ENCODE measurements at places on chromosomes 7 and 10.

DNA sequence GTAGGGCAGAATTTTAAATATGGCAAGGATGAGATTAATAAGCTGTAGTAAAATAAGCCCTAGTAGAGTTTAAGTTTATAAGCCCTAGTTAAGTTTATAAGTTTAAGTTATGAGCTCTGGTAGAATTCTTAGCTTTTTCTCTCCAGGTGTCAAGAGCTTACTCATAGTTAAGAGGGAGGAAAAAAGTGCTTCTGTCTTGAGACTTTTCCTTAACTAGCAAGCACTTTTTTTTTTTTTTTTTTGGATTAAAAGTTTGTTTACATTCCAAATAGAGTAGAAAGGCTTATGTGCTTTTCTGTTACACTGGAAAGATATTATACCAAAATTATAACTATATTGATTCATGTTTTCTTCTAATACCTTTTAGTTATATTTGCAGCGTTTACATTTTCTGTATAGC, 25.5 kb upstream of the MPP7 start:
- no peak for DNase-seq

DNA sequence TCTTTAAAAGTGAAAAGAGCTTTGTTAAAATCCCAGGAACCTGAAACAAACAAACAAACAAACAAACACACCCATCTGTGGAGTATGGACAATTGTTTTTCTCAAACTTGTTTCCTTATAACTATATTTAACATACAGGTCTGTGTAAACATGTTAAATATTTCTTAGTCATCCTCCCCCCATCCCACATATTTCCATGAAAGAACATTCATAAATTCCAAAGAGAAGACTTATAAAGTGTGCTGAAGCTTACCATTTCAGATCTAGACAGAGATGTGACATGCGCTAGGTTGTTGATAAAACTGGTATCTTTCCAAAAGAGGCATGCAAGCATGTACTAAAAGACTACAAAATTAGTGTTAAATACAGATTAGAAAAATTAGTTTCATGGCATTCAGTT, 6.5 kb downstream of the FKBP14 start:
- no peak for DNase-seq

DNA sequence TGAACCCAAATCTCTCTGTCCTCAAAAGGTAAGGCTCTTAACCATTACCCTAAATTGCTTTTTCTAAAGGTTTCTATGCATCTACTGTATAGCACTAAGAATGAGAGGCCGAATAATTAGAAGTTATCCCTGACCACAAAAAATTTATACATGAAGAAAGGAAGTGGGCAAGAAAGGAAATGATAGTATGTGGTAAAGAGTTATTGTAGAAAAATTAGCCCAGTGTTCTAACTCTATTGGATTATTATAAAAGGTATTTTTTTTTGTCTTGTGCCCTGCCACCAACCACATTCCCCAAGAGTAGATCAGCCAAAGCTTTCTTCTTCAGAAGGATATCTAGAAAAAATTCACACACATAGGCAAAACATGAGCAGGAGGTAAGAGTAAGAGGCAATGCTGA, 45.4 kb downstream of the DKK1 start:
- no peak for DNase-seq

- no peak for DNase-seq
These were observed 274.0 kb upstream of the GALNT17 start for GRCh38 chr7:70857793-70858545.

- DNase-seq, result no peak
These were observed 15.1 kb downstream of the CPA1 start for GRCh38 chr7:130395421-130395820.

DNA sequence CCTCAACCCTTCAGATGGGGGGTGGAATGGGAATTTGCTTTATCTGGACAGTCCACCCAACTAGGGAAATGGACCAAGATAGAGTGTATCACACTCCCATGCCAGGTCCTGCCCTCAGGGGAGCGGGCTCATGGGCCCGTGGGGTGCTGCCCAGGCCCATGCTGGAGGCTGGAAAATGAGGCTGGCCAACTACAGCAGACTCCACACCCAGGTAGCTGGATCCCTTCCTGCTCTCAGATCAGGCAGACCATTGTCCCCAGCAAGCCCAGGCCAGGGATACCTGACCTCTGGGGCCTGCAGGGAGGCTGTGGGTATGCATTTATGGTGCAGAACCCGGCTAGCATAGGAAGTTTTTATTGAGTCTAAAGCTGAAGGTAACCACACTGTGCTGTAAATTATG, 162.4 kb downstream of the TCERG1L start:
- DNase-seq, result no peak

DNA sequence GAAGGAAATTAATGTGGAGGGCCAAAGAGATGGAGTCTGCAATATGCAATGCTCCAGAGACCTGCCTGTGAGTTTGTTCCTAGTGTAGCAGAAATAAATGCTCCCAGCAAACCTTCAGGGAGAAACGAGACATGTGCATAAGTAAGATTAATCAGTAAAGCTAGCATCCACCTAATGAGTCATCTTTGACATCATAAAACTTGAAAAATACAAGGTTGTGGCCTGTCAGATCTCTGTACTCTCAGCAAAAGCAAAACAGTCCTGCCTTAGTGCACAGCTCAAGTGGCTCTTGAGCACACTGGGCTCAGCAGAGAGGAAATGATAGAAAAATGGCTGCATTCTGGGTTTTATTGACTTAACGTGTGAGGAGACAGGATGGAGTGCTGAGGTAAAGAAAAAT, 32.5 kb upstream of the ERCC6 start:
- DNase-seq, result no peak

DNA sequence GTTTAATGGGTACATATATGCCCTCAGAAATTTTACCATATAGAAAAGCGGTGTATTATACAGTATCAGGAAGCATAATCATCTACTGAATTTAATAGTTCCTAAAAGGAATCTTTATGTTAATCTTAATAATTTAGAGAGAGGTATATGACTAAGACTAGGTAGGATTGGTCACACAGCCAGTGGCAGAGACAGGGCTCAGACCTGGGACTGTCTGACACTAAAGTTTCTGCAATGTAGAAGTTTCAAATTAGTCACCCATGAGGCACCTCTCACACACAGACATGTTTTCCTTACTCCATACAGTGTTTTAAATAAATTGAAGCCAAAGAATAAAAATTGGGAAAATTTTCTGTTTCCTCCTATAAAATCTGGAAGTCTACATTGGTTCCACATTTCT, 72.8 kb upstream of the ADRA2A start:
- DNase-seq, result no peak

GRCh38 chr7:122364761-122365280, 60.3 kb upstream of the FEZF1 start:
- DNase-seq, result no peak

DNA sequence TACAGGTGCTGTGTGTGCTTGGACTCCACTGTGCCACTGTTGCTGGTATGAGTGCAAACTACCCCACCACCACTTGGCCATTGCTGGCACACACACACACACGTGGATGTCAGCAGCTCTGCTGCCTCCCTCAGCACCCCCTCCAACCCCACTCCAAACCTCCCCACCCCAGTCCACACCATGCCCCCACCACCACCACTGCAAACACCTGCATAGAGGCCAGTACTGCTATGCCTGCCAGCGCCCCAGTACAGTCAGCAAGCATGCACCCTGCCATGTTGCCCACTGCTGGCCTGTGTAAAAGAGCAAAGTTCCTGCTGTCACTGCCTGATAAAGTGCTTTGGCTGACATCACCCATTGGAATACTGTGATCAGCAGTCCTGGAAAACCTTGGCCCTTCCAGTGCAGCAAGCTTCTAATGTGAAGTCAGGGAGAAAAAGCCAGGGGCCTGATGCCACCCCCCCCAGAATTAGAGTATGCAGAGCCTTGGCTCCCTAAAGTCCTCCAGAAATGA, 519.2 kb upstream of the PCDH15 start:
- DNase-seq, result no peak

DNA sequence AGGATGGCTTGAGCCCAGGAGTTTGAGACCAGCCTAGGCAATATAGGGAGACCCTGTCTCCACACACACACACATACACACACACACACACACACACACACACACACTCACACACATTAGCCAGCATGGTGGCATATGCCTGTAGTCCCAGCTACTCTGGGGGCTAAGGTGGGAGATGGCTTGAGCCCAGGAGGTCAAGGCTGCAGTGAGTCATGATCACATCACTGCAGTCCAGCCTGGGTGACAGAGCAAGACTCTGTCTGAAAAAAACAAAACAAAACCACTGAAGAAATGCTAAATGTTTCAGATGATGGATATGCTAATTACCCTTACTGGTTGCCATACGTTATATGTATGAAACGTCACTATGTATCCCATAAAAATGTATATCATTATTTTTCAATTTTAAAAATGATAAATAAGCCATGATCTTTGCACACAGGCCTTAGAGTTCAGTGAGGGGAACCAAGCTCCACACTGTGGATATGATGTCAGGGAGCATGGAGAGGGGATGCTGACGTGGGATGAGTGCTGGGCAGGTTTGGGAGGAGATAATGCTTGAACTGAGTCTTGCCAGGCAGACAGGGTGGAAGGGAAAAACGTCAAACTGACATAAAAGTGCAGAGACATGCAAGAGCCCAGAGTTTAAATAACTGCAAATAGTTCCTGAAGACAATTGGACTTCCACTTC, 45.9 kb upstream of the ARHGAP12 start:
- no peak for DNase-seq

- DNase-seq, result no peak
These were observed 9.6 kb downstream of the ITGB1 start for GRCh38 chr10:32948451-32948850.

- DNase-seq, result no peak
These were observed 16.6 kb upstream of the TMEM236 start for GRCh38 chr10:17735166-17735941.

GRCh38 chr10:123882681-123883445, 8.7 kb downstream of the CPXM2 start:
- DNase-seq, result no peak

GRCh38 chr7:105745681-105746330, 130.6 kb downstream of the ATXN7L1 start:
- DNase-seq, result no peak

GRCh38 chr7:39271402-39271801, 293.7 kb downstream of the POU6F2 start:
- DNase-seq, result no peak

DNA sequence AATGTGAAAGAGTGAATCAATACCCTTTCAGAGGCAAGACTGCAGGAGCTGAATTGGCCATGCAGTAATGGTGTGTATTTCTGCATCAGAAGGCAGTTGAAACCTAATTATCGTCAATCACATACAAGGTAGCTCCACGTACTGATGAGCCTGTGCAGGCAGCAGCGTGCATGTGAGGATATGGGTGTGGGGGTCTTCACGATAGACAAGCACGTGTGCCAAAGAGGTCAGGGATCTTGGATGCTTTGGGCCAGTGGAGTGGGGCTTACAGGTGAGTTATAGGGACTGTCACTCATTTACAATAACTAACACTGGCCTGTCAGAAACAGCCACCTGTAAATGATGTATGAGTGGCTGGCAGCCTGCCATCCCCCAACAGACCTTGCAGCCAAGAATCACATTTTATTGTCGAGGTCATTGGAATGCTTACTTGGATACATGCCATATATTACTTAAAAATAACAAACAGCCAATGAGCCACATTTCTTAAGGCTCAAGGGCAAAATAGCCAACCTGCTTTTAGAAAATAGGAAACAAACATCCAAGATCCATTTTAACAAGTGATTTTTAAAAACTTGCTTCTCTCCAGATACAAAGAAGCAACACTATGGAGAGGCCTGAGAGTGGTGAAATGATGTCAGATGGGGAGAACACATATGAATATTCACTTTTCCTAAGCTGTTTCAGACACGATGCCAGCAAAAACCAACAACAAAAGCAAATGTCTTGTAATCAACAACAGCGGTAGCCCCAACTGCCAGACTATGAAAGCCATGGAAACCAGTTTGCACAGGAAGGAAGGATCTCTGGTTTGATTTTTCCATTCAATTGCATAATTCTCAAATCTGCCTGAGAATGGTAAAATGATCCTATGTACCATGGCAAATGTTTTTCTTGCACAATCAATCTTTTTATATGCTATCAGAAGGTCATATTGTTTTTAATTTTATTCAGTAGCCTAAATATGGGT, 210.7 kb downstream of the SKAP2 start:
- no peak for DNase-seq

DNA sequence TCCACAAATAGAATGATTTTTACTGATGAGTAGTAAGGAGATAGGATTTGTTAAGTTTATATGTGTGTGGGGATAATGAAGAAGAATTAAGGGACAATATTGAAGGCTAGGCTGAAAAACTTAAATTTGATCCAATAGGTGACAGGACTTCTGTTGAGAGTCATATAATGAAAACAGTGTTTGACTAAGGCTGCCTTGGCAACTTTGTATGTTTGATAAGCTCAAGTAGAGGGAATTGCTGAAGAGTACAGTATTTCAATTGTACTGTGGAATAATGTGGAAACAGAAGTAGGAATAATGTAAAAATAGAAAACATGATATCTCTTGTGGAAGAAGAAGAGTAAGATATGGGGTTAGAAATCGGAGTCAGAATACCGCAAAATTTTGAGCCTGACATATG, 10.5 kb downstream of the R3HCC1L start:
- no peak for DNase-seq

GRCh38 chr10:33336582-33337325, 2.3 kb upstream of the NRP1 start:
- no peak for DNase-seq

- no peak for DNase-seq
These were observed 170.6 kb downstream of the TMEM178B start for GRCh38 chr7:141244435-141244834.

DNA sequence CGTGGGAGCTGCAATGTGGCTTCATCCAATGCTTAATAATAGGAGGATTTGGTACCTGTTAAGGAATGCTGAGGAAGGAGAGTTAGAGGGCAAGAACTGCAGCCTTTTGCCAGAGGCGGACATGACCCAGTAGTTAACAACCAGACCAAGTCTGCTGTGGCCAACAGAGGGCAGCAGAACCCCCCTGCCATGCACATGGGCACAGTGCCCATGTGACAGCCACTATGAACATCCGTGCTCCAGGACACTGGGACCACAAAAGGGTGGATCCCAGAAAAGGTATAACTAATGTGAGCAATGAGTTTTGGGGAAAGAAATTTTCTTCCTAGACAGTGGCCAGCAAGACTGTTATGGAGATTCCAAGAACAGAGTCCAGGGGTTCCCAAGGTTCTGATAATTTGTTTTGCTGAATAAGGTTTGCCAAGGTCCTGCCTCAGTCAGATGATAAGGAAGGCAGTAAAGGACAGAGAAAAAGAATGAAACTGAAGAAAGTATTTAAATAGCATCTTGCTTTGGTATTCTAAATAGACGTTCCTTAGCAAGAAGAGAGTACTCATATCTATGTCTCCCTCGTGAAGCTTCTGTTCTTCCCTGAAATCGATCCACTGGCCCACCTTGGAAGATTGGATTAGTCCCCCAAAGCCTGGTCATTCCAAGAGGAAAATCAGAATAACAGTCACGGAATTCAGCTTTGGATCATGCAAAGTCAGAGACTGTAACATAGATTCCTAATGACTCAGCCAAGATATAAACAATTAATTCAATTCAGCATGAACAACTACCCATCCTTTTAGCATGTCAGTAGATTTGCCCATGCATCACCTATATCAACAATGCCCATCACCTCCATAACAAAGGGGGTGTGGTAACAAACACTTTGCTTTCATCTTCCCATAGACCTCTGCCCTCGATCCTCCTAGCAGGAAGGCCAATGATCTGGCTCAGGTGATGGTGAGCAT, 56.0 kb downstream of the LGI1 start:
- peak; percentile 44 for DNase-seq
